ENCODE measurements at places on chromosomes 5 and 9.
A peak's percentile ranks its signal among the peaks of the same experiment; 100 is the strongest.

DNA sequence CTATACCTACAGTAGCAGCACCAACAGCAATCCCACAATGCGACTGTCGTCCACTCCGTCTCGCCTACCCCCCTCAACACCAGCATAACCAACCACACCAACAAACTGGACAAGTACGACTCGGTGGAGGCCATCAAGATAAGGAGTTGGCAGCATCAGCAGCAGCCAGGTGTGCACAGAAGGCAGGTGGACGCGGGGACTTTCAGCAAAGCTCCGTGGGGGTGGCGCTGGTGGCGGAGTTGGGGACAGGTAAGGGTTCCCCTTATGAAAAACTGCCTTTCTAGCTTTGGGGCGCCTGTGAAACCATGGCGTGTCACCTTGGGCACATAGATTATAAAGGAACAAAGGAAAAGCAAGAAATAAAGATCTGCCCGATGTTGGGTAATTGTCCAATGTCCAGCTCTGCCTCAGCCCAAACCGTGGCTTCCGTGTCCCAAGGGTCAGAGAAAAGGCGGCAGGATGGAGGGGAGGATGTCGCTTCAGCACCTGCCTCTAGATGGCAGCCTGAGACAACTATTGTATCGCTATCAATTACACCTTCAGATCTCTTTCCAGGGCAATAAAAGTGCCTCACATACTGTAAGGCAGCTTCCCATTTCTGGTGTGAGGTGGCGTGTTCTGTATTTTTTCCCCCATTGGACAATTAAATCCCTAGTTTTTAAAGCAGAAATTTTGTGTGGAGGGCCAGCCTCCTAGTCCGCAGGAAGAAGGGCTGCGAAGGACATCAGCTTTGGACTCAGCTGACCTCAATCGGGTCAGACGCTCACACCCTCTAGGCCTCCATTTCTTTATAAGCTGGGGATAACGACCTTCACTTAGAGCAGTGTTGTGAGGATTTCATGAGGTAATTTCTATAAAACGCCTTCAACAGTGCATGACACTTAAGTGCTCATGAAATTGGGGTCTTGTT lies 58.8 kb downstream of the MTRR start:
- peak; percentile 78 for DNase-seq

GRCh38 chr5:102796498-102796897 lies 41.4 kb downstream of the PAM start:
- DNase-seq: no peak

- DNase-seq: no peak
Measured at GRCh38 chr9:89284076-89284475, 26.9 kb upstream of the CKS2 start.

DNA sequence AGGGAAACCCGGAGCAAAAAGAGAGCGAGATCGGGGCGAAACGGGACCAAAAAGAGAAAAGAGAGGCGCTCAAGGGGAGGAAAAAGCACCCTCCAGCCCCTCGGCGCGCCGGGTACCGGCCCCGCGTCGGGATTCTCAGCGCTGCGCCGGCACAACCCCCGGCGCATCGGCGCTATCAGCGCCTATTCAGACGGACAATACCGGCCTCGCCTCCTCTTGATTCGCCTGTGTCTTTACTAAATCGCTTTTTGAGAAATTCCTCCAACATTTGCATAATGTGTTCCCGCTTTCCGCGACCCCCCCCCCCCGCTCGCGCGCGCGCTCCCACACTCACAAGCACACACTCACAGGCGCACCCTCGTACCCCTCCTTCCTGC lies 578 bp downstream of the LHX6 start:
- DNase-seq: peak; percentile 73

DNA sequence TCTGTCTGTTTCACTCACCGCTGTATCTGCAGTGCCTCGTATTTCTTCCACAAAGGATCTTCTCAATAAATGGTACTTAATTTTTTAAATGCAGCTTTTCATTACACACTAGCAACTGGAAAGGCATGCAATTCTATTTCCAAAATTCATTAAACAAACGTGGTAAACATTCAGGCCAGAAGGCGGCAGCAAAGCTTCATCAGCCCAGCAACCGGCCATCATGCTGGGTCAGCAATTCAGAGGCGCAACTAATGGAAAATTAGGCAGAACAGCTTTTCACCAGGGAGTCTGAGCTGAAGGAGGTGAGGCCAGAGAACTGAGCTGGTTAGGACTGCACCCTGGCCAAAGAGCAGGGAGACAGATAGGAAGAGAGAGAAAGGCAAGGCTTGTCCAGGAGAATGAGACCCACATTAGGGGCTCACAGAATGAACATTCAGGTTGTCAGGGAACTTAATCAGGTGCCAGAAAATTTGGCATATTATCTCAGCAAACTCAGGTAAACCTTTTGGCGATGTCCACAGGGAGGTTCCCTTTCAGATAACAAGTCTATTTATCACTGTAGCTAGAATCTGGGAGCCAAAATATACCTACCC lies 17.7 kb upstream of the RNF180 start:
- peak; percentile 57 for DNase-seq
